CD4-positive, alpha-beta T cell treated with Interleukin-21 for 1 hour (primary cell): ENCODE measurements at places on chromosomes 6 and 20.
A peak's percentile ranks its signal among the peaks of the same experiment; 100 is the strongest.

- DNase-seq = no peak
These were observed 326 bp upstream of the BCL2L1 start for GRCh38 chr20:31723069-31723318.

DNA sequence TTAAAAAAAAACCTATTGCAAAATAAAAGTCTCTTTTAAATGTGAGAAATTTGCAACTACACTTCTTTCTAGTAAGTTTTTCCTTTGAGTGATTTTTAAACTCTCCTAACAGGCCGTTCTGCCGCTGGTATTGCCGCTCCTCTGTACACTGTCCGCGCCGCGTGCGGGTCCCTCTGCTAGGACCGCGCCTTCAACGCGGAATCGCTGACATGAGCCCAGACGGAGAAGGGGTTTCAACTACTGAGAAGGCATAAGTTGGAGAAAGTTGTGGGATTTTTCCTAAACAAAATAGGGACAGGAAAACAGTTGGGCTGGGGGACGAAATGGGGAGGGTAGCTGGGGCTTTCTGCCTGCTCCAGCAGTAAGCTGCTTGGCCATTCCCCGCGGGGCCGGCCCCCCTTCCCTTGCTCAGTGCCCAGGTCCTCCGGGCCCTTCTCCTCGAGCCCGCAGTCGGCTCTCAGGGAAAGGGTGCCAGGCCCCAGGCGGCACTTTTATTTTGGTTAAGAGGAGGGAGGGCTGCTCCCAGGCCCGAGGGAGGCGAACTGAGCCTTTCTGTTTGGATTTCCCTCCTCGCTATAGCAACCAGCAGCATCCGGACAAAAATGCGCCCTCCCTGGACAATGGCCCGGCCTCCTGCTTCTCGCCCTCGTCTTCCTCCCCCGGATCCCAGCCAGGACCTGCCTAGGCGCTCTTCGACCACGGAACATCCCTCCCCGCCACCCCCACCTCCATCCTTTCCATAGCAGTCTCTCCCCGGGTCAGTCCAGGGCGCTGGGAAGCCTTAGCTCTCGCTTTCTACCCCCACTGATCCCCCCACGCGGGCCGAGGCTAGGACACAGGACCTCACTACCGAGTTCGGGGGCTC is 6.8 kb upstream of the POU3F2 start:
- DNase-seq = no peak

DNA sequence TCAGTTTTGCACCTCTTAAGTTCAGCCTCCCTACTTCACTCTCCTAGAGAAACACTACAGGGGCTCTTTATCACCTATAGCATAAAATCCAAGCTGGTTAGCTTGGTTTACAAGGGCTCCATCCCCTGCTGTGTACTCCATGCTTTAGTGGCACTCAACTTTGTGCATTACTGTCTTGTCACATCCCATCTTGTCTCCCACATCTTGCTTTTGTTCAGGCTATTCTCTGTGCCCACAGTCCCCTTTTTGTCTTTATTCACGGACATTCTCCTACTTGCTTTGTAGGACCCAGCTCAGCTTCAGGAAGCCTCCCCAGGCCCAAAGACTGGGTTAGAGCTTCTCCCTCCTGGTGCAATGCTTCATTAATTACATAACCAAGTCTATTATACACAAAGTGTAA is 107.9 kb upstream of the SPACA1 start:
- DNase-seq = no peak

DNA sequence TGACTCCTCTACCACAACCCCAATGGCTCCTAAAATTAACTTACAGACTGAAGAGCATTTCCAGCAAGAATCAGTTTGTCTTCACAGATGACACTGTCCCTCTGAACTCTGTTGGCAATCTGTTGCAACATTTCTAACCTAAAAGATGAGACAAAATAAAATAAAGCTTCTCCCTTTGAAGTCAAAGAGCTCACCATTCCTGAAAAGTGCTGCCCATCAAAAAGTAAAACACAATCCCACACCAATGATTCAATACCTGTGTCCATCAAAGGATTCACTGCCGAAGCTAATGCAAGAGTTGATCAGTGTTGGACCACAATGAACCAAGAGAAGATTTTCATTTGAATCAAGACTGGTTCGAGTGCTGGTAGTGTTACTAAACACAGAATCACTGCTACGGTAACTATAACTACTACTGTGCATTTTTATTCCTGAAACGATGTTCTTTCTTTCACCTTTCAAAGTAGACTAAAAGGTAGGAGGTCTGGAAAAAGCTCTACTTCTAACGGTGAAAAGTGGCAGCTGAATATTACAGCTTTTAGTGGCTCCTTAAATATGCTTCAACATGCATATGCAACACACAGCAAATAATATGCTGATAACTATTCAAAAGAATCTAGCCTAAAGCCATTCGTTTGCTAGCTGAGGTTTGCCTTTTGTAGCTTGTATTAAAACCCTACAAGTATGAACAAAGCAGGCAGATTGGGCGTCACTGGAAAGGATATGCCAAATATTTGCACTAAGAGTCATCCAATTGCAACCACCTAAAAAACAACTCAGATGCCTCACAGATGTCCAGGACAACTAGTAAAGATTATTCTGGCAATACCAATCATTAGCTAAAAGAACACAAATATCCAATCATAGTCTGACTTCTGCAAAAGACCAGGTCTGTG is at the start of gene DST:
Gene DST, minus strand, starts transcription at position 524 of the 896 bp plus-strand sequence.
- no peak for DNase-seq

- no peak for DNase-seq
These were observed 12.2 kb downstream of the PRDM13 start for GRCh38 chr6:99618649-99619408.

DNA sequence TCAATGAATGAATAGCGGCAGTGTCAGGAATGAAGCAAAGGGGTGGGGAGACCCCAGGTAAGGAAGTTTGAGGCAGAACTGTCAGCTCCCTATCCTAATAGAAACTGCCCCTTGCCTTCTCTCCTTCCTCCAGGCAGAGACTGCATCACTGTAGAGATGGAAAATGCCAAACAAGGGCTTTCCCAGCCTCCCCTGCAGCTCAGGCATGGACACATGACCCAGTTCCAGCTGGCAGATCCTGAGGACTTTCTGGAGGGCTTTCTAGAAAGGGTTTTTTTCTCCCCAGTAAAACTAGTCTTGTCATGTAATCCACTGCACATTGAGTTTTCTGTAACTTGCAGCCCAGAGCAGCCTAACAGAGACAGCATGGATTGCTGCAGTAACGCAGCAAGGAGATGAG is 17.9 kb upstream of the PNPLA1 start:
- DNase-seq = no peak

DNA sequence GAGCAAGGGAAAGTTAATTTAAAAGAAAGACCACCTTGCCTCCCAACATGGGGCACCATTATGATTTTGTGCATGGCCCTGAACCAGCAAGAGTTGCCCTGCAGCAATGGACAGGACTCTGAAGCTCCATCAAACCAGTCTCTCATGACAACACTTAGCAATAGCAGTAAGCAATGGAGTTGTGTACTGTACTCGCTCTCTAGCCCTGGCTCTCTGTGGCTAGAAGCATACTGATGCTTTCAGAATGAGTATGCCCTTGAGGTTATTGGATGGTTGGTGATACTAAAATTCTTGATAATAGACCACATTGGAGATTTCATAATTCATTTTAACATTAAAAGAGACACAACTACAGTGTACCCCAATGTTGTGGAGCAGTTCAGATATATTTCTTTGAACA is 23.2 kb upstream of the LMBRD1 start:
- no peak for DNase-seq

GRCh38 chr20:6008254-6008653 is 45.6 kb downstream of the LRRN4 start:
- no peak for DNase-seq

- peak; percentile 73 for DNase-seq
These were observed 824 bp downstream of the MPC1 start for GRCh38 chr6:166381733-166382499.

DNA sequence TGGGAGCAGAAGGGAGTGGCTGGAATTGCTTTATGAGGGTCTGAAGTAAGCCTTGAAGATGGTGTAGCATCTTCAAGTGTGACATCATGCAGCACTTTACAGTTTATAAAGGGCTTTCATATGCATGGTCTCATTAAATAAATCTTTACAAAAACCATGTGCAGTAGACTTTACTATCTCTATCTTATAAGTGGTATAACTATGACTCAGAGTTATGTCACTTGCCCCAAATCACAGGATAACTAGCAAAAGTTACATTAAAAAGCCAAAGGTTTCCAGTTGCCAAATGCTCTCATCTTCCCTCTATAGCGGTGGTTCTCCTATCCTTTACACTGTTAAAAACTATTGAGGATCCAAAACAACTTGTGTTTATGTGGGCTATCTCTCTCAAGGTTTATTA is 687.7 kb upstream of the MARCKS start:
- no peak for DNase-seq

GRCh38 chr20:39853636-39854035 is 835.4 kb downstream of the MAFB start:
- no peak for DNase-seq

DNA sequence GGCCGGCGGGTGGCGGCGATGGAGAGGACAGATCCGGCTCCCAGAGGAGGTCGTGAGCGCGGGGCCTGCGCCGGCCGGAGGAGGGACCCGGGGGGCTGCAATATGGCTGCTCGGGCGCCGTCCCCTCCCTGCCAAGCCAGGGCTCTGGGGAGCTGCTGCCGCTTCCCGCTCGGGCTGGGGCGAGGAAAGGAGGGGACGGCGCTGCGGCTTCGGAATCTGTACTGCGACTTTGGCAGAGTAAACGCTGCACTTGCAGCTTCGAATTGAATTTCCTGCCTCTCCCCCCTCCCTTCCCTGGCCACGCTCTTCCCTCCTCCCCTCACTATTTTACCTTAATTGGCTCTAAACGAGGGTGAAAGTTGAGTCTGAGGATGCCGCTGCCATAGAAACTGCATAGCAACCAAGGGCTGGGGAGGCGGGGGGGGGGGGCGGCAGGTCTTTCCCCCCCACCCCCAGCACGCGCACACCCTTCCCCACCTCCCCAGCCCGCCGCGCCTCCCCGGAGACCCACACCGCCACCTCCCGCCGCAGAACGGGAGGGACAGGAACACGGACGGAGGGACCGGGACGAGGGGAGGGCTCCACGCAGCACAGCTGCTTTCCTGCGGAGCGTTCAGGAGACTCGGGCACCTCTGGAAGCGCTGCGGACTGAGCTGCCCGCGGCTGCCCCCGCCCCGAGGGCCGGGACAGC is 93.9 kb downstream of the RNASET2 start:
- peak; percentile 43 for DNase-seq

DNA sequence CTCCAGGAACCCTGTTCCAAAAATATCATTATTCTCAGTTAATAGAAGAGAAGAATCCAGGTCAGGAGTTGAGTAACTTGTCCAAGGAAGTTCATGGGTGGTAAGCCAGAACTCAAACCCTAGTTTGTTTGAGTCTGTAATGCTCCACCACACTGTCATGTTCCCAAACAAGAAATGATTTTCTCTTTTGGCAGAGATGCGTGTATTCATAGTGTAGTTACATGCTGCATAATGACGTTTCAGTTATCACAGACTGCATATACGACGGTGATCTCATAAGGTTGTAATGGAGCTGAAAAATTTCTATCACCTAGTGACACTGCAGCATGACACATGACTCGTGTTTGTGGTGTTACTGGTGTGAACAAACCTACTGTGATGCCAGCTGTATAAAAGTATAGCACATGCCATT is 102.6 kb downstream of the TULP4 start:
- no peak for DNase-seq

GRCh38 chr6:32092760-32093497 is 16.2 kb downstream of the TNXB start:
- no peak for DNase-seq

GRCh38 chr6:152458648-152459644 is 178.2 kb downstream of the SYNE1 start:
- DNase-seq = no peak

GRCh38 chr20:62117658-62118057 is 4.6 kb upstream of the LSM14B start:
- DNase-seq = peak; percentile 84

DNA sequence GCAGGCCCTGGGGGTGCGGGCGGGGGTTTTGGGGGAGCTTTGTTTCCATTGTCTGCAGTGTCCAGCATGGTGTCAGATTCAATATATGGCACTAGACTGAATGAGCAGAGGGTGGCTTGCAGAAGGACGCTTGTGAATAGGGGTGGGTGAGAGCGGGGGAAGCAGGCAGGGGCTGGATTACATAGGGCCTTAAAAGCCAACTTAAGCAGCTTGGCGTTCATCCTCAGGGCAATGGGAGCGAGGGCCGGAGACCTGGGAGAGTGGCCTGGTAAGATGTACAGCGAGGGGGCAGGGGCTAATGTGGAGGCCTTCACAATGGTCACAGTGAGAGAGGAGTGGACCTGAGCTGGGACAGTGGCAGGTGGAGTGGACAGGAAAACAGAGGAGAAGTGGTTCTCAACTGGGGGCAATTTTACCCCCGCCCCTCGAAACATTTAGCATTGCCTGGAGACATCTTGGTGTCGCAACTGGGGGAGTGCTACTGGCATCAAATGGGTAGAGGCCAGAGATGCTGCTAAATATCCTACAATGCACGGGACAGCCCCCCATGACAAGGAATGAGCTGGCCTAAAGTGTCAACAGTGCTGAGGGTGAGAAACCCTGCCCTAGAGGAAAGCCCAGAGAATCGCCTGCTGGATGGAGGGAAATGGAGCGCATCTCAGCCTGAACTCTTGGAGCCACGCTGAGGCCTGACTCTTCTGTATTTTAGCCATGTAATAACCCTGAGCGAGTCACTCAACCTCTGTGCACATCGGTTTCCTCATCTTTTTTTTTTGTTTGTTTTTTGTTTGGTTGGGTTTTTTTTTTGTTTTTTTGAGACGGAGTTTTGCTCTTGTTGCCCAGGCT is 15.1 kb upstream of the BAK1 start:
- DNase-seq = no peak

GRCh38 chr6:134596191-134596590 is 278.3 kb upstream of the SGK1 start:
- DNase-seq = no peak

DNA sequence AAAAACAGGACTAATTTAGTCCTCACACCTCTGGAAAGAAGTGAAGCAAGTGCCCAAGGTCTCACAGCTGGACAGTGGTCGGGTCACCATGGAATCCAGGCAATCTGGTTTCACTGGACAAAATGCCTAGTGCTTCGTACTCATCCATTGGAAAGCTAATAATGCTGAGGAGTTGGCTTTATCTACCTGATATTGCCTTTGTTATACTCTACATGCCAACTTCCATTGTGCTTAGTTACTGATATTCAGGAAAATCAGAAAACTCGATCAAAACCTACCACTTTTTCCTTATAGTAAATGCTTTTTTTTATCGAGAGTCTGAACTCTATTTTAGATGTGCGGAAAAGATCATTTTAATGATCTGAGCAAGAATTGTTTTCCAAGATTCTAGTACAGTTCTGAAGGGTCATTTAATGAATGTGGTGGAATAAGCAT is 966 bp downstream of the CFAP206 start:
- no peak for DNase-seq

DNA sequence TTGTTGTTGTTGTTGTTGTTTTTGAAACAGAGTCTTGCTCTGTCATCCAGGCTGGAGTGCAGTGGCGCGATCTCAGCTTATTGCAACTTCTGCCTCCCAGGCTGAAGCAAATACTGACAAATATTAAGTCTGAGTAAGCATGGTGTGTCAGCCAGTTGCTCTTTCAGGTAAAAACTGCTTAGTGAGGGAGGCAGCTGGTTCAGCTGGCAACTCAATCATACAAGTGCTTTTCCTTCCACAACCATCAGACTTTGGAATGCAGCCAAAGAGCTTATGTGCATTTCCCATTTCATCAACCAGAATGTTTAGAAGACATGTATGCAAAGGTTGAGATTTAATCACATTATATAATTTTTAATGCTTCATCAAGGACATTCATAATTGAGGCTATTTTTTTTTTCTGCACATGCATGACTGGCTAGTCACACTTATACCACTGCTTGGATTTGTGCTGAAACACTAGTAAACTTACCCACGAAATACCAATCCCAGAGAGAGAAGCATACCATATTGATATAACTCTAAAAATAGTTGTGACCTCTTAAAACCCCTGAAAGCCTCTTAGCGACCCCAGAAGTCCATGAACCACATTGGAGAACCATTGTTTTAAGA is 56.0 kb downstream of the CLIC5 start:
- no peak for DNase-seq
